Stimulated activated CD4-positive, alpha-beta T cell treated with anti-CD3 and anti-CD28 coated beads, TNF-alpha, amount 100 ng/mL, for 4 hours (primary cell): ENCODE measurements at places on chromosomes 6 and 20.

DNA sequence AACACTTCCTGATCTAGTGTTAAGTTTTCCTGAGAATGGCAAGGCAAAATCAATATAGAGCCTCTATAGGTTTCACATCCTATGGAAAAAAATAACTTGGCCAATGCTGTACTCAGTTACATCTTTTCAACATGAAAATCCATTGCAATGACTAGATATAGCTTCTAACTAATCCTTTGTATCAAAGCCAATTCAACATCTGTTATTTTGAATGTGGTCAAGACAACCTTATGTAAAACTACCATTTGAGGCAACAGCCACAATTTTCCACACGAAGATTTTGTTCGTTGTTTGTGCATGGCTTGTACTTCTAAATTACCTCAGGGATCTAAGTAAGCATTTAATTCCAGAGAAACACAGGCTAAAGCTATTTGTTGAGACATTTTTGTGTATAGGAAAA, 637.8 kb upstream of the EYS start:
- no peak for DNase-seq

GRCh38 chr6:6003621-6004366, 2.9 kb downstream of the NRN1 start:
- no peak for DNase-seq

GRCh38 chr20:53778041-53778516, 184.4 kb upstream of the ZNF217 start:
- no peak for DNase-seq

DNA sequence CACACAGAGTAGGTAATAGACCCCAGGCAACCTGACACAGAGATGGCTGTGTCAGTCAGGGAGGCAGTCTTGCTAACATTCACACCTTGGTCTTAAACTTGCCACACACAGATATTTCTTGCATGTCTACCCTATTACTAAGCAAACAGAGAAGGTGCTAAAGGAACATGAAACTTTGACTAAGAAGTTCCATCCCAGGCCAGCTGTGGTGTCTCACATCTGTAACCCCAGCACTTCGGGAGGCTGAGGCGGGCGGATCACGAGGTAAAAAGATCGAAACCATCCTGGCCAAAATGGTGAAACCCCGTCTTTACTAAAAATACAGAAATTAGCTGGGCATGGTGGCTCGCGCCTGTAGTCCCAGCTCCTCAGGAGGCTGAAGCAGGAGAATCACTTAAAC, 222.4 kb upstream of the JARID2 start:
- DNase-seq: peak; percentile 6

- DNase-seq: peak; percentile 24
Observed at GRCh38 chr6:32947552-32948465, 5.1 kb downstream of the HLA-DMA start.

- no peak for DNase-seq
Observed at GRCh38 chr6:148811459-148811858, 64.6 kb downstream of the UST start.

- DNase-seq: no peak
Observed at GRCh38 chr6:424741-425417, 33.3 kb downstream of the IRF4 start.

GRCh38 chr20:63182425-63182824, 33.5 kb downstream of the YTHDF1 start:
- DNase-seq: no peak

- no peak for DNase-seq
Observed at GRCh38 chr6:157219201-157220200, 103.8 kb downstream of the TMEM242 start.

DNA sequence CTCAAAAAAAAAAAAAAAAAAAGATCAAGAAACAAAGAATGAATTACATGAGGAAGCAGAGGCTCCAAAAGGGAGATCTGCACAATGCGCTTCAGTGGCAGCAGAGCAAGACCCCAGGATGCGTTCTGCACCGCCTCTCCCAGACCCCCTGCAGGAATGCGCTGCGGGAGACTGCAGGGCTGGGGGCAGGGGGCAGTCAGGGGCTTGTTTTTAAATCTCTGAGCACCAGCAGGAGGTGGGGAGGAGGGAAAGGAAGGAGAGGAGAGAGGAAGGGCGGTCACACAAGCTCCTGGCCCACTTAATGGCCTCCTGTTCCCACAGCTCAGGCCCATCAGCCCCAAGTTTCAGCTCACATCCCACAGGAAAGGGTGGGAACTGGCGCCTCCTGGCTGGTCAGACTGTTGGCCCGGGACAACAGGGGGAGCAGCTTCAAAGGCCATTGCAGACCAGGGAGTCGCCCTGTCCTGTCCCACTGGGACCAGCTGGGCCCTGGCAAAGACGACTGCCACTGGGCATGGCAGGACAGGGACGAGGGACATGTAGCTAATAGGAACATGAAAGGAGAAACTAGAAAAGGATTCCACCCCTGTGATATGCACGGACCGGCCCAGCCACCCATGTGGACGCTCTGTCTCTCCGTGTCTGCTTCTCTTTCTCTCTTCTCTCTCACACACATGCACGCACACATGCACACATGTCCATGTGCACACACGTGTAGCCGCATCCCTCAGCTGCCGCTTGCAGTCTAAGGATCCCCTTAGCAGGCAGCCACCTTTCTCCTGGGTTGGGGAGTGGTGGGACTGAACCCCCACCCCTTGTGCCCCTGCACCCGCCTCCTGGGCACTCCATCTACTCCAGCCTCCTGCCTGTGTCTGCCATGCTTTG, 34.7 kb downstream of the TFEB start:
- DNase-seq: no peak

GRCh38 chr20:41004531-41005360, 23.9 kb upstream of the TOP1 start:
- no peak for DNase-seq

DNA sequence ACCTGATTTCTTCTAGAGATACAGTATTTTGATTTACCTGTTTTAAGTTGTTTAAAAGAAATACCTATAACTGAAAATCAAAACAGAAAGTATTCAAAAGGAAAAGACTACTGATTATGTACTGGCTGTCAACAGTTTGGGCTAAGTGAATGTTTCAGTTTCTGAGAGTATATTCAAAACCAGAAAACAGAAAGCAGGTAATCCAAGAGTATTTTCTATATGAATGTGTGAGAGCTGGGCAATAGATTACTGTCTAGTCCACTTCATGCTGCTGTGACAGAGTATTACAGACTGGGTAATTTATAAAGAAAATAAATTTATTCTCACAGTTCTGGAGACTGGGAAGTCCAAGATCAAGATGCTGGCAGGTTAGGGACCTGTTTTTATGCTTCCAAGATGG, 261.0 kb downstream of the ARHGAP18 start:
- DNase-seq: no peak

GRCh38 chr6:75631859-75632635, 30.4 kb downstream of the SENP6 start:
- DNase-seq: no peak
